ENCODE measurements at places on chromosomes 3 and 15.

DNA sequence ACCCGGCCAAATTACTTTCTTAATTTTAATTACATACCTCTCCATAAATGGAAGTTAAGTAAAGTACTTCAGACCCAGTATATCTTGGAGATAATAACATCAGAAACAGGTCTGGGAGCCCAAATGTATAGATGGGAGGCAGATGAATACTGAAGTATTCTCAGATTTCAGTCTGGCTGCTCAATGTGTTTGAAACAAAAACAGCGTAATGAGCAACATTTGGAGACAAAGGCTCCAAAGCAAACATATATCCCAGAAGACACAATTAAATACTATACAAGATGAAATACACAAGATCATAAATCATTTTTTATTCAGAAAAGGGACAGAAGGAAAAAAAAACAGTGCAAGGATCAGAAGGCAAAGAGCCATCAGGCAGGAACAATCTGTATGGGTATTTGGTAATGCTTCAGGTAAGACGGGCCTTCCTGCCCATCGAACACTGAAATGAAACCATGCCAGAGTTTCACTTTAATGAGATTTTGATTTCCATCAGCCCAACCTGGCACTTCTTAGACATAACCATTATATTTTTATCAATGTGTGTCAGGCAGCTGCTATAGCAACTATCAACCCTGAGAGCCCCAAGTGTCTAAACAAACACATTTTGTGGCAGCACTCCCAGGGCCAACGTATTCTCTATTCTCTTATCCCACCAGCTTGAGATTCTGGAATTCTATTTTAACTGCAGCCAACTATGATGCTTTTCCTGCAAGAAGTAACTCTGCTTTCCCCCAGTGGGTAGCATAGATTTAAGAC is 210.8 kb downstream of the STT3B start:
- DNase-seq = no peak

DNA sequence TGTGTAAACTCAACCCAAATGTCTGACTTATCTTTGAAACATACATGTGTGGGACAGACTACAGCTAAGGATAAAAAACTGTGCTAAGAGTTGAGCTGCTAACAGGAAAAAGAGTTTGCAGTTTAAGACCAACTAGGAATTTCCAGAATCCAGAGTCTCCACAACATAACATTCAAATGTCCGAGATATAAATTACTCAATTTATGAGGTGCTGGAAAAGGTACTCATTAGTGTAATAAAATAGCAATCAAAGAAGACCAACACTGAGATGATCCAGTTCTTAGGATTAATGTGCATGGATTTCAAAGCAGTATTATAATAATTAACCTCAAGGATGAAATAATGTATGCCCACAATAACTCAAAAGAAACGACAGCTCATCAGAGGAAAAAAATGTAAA is 426.5 kb upstream of the KCNMB2 start:
- no peak for DNase-seq

DNA sequence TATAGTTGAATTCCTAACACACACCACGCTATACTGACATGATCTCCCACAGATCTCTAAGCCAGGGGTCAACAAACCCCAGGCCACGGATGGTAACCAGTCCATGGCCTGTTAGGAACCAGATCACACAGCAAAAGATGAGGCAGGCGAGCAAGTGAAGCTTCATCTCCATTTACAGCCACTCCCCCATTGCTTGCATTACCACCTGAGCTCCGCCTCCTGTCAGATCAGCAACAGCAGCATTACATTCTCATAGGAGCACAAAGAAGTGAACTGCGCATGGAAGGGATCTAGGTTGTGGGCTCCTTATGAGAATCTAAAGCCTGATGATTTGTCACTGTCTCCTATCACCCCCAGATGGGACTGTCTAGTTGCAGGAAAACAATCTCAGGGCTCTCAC is 2.7 kb downstream of the PDCD7 start:
- no peak for DNase-seq

DNA sequence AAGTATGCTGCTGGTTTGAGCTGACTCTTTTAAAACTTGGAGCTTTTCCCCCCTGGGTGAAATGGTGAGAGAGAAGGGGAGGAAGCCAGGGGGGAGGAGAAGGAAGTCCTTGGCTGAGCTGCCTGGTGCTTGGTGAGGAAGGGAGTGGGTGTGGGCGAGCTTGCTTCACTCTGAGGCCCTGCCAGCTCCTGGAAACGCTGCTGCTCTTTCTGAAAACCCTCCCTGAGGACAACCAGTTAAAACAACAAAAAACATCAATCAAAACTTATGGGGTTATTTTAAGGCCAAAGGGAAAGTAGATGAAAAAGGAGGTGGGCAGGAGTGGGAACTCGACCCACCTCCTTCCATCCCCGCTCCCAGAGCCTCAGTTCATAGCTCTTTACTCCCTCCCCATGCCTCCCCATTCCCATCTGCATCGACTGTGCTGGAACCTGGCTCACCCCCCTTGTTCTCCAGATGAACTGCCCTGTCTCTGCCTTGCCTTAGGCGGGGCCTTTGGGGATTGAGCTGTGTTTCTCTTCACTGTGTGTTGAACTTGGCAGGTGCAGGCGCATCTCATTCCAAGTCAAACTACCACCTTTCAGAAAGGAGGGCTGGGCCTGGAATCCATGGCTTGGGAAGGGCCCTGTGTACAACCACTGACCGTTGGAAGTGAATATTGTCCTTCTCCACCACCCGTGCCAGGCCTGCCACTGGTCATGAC is 166.1 kb downstream of the ZNF621 start:
- DNase-seq = no peak

GRCh38 chr15:48119277-48119676 is 1.5 kb upstream of the SLC24A5 start:
- no peak for DNase-seq

DNA sequence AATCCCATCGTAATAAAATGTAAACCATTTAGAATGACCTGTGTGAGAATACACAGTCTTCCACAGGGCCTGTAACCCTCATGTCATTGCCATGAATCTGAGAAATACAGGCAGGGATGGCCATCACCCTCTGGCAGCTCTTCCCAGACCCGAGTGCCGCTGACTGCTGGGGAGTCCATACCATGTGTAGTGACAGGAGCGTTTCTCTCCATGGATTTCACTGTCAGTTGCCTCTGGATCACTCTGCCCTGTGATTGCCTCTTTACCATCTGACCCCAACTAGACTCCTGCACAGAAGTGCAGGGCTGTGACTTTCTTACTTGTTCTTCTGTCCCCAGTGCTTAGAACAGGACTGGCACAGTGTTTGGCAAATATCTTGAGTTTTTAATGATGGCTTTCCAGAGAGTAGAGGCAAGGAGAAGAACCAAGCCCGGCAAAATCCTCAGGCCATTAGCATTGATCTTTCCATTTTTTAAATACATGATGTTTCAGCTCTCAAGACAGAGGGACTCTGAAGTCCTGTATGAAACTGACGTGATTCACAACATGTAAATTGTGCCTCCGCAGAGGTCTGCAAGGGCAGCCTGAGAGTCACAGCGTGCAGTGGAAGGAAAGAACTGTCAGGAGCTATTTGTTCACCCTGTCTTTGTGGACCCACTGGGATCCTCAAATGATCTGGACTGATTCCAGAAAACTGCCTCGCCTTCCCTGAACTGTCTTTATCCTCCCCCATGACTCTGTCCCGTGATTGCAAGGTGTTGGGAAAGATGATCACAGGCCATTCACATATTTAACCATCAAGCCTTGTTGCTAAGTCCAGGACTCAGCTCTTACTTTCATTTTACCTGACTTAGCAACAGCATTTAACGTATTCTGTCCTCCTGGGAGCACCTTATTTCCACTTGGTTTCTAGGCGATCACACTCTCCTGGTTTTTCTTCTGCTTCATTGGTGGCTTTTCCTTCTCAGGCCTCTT is 354.9 kb downstream of the EPHB1 start:
- DNase-seq = no peak

GRCh38 chr3:125683067-125683829 is 88.0 kb upstream of the OSBPL11 start:
- DNase-seq = no peak

- no peak for DNase-seq
These were observed 153.5 kb upstream of the LPP start for GRCh38 chr3:188000361-188000861.

GRCh38 chr15:26736502-26737248 is 36.2 kb downstream of the GABRB3 start:
- DNase-seq = no peak

DNA sequence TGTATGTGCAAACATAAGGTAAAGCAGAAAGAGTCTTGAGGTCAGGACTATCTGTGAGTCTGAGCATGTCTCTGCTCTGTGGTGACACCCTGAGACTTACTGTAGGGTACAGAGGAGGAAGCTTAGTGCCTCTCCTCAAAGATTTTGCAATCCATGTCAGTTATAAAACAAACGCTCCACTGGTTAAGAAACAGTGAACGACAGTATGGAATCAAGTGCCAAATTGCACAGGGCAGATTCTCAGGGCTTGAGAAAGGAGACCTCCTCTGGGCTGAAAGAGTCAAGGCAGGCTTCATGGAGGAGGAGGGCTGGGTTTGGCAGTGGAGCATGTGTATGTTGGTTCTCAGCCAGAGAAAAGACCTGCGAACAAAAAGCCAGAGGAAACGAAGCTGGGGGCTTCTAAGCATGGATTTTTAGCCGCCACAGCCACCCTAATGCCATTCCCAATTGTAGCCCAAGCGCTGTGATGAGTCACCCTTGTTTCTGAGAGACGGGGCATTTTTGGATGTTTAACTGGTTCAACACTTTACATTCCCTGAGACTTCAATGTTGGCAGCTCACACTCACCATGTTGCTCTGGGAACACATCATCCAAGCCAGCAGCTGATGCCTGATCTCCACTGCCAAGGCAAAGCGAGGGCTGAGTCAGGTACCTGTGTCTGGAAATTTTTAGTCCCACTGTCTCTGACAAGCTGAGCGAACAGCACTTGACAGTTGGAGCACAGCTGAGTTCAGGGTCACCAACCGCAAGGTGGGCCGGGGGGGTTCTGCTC is 3.4 kb upstream of the DGKG start:
- no peak for DNase-seq

DNA sequence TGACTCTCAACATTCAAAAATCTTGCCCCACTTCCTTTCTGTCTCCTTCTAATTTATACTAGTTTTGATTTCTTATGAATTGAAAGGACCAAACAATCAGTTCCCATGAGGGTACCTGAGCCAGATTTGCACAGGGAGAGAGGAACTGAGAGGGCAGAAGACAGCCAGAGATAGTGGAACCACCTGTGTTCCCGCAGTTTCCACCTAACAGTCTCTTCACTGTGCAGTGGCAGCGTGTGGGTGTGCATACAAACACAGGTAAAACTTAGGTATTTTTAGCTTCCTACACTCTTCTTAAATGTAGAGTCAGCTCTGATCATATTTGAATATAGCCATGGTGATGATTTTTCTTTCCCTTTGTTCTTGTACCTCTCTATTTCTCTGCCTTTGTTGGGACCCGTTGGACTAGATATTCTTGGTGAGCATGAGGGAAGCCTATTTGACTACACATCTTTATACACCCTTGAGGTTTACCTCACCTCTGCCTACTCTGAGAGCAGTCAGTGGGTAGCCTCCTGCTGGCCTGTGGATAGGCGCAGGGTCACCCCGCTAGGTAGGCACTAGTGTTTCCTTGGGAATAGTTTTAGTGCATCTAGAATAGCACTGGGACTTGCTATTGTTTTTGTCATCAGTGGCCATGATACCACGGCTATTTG is 58.8 kb downstream of the MAP3K13 start:
- DNase-seq = no peak

DNA sequence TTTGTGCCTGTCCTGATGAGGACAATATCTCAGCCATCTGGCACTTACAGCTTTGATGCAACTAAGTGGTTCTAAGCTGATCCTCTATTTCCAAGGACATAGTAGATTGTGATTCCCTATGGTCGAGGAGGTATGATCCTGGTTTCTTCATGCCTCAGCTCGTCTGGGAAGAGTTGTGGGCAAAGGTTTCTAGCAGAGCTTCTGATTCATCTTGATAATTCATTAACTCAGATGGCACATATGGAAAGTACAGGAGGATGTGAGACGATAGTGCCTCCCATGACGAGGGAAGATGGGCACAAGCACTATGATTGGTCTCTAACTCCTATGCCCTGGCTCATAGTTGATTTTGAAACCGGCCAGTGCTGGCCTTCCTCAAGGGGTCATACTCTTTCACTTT is 334.2 kb upstream of the SEMA6D start:
- DNase-seq = no peak

DNA sequence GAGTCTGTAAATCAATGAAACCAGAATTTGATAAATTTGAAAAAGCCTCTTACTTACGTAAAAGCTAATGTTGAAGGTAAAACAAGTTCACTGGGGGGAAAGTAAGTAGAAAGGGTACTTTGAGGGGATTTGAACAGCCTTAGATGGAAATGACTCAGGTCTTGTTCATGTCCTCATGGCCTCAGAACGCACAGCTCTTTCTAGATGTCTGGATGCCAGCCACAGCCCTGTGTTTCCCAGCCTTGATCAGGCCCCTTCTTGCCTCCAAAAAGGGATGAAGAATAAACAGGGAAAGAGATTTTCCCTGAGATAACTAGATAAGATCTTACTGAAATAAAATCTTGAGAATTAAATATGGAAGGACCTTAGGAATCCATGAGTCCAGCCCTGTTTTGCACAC is 237.1 kb upstream of the GOLGA6L4 start:
- no peak for DNase-seq

DNA sequence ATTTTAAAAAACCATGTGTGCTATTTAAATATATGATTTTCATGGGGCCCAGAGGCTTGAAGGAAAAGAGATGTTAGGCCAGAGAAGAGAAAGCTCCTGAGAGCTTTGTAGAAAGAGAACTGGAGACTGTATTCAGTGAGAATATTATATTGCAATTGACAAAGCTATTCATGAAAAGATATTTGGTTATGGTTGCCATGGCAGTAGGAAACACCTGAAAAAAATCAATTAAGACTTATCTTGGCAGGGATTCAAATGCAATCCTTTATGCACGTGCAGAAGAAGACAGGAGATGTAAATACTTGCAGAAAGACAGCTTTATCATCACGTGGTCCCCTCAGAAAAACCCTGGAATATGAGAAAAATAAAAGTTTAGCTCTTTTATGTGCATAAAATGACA is 636.0 kb upstream of the TBL1XR1 start:
- no peak for DNase-seq

DNA sequence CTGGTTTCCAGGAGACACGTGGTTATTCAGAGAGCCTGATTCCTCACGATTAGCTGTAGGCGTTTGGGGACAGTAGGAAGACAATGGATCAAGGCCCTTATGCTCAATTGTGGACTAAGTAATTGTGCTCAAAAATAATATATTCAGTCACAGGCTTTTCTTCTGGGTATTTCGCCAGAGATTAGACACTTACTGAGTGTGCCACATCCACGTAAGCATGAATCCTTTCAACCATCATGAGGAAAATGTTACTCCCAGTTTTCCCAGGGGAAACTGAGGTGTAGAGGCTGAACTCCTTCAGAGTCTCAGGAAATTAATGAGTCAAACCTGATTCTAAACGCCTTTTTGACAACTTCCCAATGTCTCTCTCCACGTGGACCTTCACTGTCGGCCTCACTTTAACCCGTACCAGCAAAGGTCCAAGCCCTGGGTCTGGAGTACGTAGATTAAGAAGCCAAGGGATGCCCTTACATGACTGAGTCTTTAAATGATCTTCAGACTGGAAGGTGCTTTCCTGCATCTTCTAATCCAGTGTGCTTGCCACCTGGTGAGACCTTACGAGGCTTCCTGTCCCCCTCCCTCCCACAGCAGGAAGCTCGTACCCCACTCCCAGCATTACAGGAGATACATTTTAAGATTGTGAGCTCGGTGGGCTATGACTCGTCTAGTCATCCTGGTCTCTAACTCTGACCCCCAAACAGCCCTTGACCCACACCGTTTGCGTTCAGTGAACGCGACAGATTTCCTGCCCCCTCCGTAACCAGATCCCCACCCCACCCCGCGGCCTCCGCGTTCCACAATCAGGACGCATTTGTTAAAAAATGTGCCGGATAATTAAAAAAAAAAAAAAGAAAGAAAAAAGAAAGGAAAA is 1.7 kb downstream of the PKM start:
- DNase-seq = no peak

GRCh38 chr3:72533591-72534473 is 314.4 kb downstream of the SHQ1 start:
- DNase-seq = no peak
